Small intestine (tissue), 16 donors: ENCODE measurements at places on chromosomes 4 and X. TPM values are rescaled to one million over a fixed set of nuclear protein-coding genes. Genes with fewer than 3 reads are reported as not detected.

The ETFDH gene
- 30.6 TPM for polyA plus RNA-seq

DNA sequence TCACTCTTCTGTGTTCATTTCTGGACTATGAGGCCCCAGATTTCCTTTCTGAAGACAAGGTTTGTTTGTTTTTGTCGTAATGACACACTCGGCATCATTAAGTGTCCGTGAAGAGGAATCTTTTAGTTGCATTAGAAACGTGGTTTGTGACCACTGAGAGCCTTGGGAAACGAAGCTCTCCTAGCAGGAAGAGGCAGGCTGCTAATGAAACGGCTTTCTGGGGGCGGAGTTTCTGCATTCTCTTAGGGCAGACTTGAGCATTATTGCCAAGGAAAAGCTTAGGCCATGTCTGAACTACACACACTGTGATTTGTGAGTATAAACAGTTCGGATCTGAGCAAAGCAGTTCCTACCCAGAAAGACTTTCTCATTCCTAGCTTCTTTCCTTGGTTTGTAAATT lies 64.0 kb downstream of the SOX3 start:
- no peak for DNase-seq

GRCh38 chr4:89266128-89266527 lies 41.5 kb downstream of the GPRIN3 start:
- no peak for DNase-seq

DNA sequence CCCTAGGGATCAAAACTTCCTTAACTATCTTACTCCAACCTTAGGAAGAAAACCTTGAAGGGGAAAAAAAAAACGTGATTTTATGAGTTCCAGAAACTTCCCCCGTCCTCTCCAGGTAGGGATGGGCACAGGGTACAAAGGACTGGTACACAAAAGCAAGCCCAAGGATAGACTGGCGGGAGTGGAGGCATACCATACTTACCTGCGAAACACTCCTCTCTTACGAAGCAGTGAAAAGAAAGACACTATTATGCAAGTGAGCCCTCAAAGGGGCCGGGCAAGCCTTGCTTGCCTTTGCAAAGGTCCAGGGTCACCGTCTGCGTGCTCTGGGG lies 651 bp downstream of the TSPAN6 start:
- no peak for DNase-seq

DNA sequence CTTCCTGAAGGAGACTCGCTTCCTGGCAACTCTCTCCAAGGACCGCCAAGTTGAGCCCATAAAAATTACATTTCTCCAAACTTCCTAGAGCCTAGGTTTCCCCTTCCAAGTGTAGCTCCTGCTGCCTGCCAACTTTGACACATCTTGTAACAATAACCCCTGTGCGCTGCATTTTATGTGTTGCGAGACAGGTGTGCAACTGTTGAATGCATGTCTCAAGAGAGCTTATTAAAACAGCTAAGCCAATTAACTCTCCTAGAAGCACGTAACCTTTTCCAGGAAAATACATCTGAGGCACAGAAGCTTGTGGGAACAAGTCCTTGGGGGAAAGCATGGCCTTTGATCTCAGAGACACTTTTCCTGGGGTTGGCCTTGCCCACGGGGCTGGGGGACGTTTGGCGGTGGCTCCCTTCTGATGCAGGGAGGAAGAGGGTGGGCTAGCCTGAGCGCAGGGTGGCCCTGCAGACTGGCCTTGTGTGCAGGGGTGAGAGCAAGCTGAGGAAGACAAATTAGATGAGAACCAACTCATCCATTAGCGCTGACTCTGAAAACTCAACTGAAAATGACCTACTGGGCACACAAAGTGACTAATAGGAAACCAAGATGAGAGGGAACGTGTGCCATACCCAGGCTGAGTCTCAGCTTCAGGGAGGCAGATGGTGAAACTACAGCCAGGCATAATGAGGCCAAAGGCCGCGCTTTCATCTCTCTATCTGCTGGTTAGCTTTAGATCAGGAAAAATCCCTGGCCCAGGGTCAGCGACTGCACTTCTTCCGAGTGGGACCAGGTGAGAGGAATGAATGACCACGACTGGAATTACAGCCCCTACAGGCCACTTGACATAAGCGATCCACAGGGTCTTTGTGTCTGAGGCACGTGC lies 75.3 kb downstream of the ENPP6 start:
- no peak for DNase-seq
